Suppressor macrophage treated with lipopolysaccharide for 1 hour (primary cell): ENCODE measurements at places on chromosomes 4 and X.

GRCh38 chrX:29083823-29084222 lies 496.6 kb downstream of the IL1RAPL1 start:
- DNase-seq: no peak

DNA sequence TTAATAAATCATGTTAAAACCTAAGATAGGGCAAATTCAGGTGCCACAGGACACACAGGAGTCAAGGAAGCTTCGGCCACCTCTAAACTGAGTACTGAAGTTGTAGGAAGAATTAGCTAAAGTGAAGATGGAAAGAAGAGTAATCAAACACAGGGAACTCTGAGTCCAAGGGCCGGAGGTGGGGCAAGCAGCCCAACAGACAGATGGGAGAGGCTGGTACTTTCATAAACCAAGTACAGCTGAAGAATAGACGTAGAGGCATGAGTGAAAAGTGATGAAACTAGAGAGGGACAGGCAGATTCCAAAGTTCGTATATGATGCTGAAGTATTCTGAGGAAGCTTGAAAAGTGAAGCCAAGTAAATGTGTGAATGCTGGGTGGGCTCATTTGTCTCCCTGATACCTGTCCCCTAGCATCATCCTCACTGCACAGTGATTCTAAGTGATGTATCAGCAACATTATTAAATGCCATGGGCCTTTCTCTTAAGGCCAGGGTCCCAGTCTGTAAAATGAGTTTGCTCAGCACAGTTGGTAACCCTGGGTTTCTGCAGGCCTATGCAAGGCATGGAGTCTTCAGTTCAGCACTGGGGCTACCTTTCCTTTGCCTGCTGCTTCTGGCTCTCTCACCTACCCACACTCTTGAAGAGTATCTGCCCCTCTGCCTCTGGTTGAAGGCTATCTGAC lies 203.3 kb downstream of the NR3C2 start:
- DNase-seq: no peak

DNA sequence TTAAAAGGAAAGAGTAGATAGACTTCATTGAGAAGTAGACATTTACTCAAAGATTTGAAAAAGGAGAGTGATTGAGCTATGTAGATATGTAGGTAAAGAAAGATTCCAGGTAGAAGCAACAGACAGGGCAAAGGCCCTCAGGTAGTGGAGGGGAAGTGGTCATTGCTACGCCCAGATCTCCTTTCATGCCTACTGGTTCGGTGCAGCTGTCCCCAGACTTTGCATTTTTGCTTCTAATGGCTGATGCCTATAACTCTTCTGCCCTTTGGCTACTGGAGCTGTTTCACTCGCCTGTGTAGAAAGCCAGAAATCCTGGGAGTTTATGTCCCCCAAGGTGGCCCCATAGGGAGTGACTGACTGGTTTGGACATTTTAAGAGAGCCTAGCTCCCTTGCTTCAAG lies 16.9 kb upstream of the ARMCX2 start:
- no peak for DNase-seq

- no peak for DNase-seq
Measured at GRCh38 chrX:11887175-11887574, 129.1 kb downstream of the MSL3 start.

GRCh38 chrX:139287155-139287924 lies 243.2 kb upstream of the F9 start:
- DNase-seq: no peak
